ENCODE measurements at places on chromosomes 6 and 20.
A peak's percentile ranks its signal among the peaks of the same experiment; 100 is the strongest.

DNA sequence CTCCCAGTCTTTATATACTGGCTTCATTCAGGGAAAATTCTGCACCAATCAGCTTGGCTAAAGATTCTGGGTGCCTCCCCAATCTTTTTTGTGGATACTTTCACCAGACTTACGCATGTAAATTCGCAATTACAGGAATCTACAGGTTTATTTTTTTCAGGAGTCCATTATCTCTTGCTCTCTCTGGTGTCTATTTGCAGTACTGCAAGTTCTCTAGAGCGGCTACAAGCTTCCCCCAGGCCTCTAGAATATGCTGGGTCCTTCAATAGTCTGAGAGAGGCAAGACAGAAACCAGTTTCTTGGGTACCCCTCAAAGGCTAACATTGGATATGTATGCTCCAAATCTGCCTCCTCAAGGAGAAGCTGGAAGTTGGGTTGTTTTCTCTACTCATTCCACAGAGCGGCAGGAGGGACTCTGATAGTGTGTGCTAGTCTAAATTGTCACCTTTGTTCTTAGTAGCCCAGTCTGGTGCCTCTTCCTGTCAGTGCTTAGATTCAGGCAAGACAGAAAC is 58.5 kb downstream of the SUN5 start:
- peak; percentile 70 for DNase-seq

- DNase-seq = no peak
These were observed 323.1 kb upstream of the SLC35B3 start for GRCh38 chr6:8758412-8758811.

GRCh38 chr6:66128243-66128642 is 421.2 kb upstream of the EYS start:
- DNase-seq = no peak

DNA sequence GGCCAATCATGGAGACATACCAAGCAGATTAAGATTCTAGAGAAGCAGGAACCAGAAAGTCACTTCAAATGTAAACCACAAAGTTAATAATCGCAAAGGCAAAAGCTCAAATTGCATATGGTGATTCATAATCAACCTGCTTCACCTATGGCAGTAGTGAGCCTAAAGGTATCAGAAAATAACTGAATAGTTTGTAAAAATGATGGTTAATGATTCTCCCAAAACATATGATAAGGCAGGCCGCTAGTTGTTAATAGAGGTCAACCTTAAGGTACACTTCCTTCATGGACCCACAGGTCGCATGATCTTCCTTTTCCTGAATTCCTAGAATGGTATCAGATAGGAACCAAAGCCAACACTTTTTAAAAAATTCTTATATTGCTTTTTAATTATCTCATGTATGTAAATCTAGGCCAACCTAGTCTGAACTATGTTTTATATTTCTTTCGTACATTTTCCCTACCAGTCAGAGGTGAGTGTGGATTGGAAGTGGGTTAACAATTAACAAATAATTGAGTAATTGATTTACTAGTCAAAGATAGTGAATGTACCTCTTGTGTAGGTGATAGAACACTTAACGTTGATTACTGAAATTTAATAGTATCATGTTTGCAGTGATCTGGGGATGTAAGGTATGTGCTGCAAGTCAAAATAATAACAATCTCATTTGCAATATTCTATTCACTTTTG is 16.4 kb downstream of the TAAR2 start:
- no peak for DNase-seq

GRCh38 chr6:26103141-26103769 is 16.0 kb downstream of the HFE start:
- no peak for DNase-seq

DNA sequence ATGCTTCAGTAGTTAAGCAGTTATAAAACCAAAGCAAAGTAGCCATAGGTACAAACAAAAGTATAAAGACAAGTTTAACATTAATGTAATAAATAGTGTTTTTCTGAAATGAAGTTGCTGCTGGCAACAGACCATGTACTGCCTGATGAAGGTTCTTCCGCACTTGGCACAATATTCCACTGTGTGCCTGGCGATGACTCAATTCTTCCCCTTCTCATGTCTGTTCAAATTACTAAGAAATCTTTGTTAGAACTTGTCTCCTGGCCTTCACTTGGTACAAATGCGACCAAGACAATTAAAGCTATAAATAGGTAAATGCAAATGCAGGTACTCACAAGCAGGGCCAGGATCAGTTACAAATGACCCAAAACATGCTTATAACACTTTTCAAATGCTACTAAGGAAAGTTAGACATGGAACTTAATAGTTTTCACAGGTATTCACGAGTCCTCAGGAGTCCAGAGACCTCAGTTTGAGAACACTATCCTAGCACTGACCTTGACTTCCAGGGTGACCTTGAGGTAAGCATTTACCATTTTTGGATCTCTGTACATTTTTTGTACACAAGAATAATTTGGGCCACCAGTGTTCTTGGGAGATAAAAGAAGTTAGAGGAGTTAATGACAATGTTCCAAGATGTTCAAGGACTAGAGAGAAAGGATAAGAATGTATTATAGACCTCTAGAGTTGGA is 8.1 kb upstream of the DDR1 start:
- DNase-seq = no peak

GRCh38 chr6:17311595-17312311 is 30.6 kb downstream of the RBM24 start:
- no peak for DNase-seq

GRCh38 chr6:45709781-45710220 is 305.9 kb downstream of the CLIC5 start:
- no peak for DNase-seq

DNA sequence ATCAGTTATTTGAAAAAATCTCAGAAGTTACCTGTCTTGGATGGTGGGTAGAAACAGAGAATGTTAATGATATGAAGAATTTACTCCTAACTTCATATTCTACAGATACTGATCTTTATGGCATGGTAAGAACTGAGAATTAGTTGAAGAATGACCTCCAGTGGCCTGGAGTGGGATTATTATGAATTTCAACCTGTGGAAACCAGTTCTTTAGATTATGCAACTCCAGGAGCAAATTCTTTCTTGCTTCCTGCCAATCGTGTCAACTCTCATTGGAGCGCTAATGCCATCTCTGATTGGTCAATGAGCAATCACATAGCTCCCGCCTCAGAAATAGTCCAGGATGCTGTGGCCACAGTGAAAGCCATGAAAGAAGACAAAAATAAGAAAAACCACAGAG is 40.6 kb downstream of the LYRM2 start:
- peak; percentile 46 for DNase-seq

- DNase-seq = no peak
These were observed 97.4 kb downstream of the ME1 start for GRCh38 chr6:83333500-83333899.

- DNase-seq = no peak
These were observed 40.0 kb downstream of the SLC9A8 start for GRCh38 chr20:49852522-49853080.

DNA sequence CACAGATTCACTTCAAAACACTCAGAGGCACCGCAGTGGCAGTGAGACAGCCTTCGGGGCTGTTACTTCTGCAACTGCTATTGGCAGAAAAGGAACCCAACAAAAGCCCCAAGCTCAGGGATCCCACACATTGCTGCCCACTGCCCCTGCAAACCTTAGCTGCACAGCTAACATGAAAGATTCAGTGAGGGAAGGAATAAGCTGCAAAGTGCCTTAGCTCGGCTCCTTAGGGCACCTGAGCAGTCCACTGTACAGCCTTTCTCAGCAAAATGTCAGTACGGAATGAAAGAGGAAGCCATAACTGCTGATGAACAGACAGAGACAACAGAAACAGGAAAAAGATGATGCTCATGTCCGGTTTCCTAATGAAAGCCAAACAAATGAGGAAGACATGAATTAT is 179.7 kb upstream of the SHLD1 start:
- DNase-seq = peak; percentile 63

DNA sequence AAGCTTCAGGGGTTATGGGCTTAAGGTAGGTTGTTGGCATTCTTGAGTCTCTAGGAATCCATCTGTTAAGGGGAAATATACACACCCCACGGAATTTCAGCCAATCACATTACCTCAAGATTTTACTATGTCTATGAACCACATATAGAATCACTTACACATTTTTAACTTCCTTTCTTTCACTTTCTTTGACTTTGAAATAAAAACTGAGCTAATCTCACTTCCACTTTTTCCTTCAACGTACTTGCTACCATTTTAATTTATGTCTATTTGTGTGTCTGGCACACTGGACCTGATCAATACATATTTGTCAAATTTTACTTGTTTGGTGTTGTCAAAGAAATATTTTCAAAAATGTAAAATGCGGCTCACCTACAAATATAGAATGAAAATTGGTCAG is 545.4 kb upstream of the JAG1 start:
- no peak for DNase-seq

- no peak for DNase-seq
These were observed 83.0 kb upstream of the CITED2 start for GRCh38 chr6:139457476-139457875.

DNA sequence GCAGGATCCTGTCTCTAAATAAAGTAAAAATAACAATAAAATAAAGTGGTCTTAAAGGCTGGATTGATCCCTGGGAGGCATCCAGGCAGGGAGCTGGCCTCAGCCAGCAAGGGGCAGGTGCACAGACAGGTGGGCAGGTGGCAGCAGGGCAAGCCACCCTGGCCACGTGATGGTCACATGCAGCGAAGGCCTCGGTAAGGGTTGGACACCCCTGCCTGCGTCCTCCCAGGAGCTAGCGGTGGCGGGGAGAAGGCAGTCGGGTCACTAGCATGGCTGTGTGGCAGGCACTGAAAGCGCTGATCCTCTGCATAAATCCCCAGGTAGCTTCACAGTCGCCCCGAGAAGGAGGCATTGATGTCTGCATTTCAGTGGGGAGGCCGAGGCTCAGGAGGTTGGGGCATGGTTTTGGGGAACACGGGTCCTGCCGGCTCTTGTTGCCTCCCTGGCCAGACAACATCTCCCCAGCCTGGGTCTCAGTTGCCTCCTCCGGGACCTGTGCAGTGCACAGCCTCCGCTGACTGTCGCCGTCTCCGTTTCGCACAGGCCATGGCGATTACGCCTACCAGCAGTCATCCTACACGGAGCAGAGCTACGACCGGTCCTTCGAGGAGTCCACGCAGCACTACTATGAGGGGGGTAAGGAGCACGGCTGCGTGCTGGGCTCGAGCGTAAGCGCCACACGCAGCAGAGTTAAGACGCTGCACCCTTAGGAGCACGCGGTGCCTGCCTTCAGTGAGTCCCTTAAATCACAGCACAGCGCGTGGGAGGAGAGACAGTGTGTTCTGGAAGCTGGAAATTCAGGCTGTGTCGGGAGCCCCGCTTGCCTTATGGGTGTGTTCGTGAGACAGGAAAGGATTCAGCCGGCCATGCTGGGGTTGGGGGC is 17.7 kb upstream of the MTG2 start:
- no peak for DNase-seq

DNA sequence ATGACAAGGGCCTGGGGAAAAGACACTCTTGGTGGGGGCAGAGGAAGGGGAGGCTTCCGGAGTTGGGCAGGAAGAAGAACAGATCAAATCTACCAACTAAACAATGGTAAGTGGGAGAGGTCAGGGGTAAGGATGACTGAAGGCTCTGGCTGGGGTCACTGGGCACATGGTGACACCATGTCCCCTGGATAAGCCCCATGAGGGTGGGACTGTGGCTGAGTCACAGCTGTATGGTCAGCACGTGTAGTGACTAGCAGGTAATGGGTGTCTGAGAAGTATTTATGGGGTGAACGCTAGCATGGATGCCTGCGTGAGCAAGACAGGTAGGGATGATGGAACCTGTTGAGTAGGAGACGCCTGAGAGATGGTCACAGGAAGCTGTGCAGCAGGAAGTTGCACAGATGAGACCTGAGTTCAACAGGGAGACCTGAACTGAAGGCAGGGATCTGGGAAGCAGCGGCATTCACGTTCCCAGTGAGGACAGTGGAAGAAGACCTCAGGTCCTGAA is 64.5 kb upstream of the SNX9 start:
- no peak for DNase-seq
